ENCODE measurements at places on chromosomes 2 and 18.

GRCh38 chr2:22035361-22035830 lies 911.6 kb downstream of the TDRD15 start:
- ATAC-seq: no peak

- ATAC-seq: no peak
These were observed 115.3 kb upstream of the RIOK3 start for GRCh38 chr18:23337599-23338444.

GRCh38 chr2:85649201-85650190 lies 18.5 kb downstream of the SFTPB start:
- ATAC-seq: no peak

- no peak for ATAC-seq
These were observed 109.0 kb upstream of the CELF4 start for GRCh38 chr18:37674570-37674969.

GRCh38 chr2:28085201-28085600 lies 194.7 kb downstream of the BABAM2 start:
- no peak for ATAC-seq

GRCh38 chr18:26482569-26482968 lies 65.8 kb downstream of the KCTD1 start:
- ATAC-seq: no peak

DNA sequence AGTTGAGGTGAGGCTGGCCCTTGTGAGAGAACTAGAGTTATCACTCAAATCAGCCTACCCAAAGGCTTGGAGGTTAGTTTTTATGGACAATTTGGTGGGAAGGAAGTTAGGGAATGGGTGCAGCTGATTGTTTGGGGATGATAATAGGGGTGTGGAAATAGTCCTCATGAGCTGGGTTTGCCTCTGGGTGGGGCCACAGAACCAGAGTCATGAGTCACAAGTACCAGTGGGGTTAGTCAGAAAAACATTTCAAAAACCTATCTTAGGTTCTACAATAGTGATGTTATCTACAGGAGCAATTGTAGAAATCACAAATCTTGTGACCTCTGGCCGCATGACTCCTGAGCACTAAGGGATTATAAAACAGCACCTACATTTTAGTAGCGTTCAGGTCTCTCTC lies 630.1 kb upstream of the PIK3C3 start:
- ATAC-seq: no peak

DNA sequence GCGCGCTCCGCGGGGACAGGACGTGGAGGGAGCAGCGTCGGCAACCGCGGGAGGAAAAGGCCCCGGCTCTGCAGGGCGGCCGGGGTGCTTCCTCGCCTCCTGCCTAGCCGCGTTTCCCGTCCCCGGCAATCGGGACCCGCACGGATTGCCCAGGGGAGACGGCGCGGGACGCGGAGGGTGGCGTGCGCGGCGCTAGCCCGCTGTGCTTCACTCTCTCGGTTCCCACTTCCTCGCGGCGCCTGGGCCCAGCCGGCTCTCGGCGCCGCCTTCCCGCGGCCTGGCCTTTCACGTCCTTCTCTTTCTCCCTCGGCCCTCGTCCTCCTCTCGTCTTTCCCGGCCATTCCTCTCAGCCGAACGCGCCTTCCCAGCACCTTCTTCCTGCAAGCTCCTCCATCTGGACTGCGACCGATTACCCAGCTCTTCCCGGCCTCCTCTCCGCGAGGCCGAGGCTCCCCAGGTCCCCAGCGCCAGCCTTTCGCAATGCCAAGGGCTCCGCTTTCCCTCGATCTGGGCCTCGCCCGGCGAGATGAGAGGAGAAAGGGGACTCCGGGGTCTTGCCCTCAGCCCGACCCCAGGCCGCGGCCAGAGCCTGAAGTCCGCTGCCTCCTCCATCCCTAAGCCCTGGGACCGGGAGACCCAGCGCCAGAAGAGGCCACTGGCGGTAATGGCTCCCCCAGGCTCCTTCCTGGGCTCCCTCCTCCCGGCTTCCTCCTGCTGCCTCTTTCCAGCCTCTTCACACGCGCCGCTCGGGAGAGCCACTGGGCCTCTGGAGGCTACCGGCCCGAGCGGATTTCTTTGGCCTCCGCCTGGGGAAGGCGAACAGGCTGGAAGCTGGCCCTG lies 34.3 kb upstream of the ATP6V1B1 start:
- no peak for ATAC-seq

GRCh38 chr2:142865924-142866323 lies 11.5 kb upstream of the KYNU start:
- no peak for ATAC-seq

GRCh38 chr2:212841460-212841859 lies 302.9 kb upstream of the ERBB4 start:
- no peak for ATAC-seq

- ATAC-seq: no peak
These were observed 317.8 kb downstream of the GULP1 start for GRCh38 chr2:188609321-188610049.

- no peak for ATAC-seq
These were observed 70.7 kb downstream of the PMS1 start for GRCh38 chr2:189854940-189855339.

DNA sequence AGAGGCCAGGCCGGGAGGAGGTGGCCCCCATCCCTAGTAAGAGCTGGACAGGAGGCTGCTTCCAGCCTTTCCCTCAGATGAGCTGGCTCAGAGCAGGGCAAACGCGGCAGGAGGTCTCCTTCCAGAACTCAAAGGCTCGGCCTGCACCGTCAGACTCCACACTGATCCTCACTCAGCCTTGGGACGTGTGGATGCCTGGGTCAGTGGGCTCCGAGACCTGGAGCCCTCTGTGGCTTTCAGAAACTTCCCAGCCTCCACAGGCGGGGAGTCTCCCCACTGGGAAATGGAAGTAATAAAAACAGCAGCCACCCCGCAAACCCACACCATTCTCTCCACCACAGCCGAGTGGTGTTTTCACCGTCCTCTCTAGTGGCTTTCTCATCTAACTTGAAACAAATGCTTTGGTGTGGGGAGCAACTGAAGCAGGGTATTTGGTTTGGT lies 54.3 kb downstream of the INPP5D start:
- no peak for ATAC-seq

Data from gastroesophageal sphincter (tissue), 4 donors.